ENCODE measurements at places on chromosomes 6 and 20.
A peak's percentile ranks its signal among the peaks of the same experiment; 100 is the strongest.

GRCh38 chr6:152573762-152574161 lies 63.4 kb downstream of the SYNE1 start:
- no peak for DNase-seq

DNA sequence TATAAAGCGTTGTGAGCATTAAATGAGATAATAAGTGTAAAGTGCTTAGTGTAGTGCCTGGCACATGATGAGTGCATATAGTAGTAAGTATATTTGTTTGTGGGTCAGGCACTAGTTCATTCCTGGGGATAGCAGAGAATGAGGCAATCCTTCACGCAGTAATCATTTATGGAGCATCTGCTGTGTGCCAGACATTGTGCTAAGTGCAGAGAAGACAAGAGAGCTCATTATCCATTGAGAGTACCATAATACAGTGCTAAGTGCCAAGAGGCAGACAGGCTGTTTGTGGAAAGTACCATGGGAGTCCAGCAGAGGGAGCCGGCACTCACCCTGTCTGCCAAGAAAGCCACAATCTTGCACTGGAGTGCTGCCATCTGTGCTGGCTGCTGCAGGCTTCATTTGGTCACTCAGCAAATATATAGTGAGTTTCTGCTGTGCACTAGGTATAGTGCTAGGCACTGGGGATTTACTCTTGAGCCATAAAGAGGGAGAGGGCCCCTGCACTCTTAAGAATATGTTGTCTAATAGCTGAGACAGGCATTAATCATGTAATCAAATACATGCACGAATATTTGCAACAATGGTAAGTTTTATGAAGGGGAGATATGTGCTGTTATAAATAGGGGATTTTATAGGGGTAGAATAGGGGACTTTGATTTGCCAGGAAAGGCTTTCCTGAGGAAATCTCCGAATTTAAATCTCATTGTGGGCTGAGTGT lies 12.9 kb upstream of the MROH8 start:
- peak; percentile 79 for DNase-seq

DNA sequence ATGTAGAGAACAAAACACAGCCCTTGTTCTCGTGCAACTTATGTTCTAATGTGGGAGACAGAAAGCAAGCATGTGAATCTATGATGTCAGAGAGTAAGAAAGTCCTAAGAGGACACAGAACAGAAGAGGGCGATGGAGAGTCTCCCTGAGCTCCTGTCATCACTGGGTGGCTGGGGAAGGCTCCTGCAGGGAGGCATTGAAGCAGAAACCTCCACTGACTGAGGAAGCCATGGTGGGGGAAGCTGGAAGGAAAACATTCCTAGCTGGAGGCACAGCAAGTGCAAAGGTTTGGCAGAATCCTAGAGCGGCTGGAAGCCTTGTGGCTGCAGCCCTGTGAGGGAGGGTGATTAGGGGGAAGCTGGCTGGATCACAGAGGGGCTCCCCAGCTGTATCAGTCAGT lies 248.0 kb downstream of the CDH26 start:
- DNase-seq: peak; percentile 39

GRCh38 chr6:4983322-4983721 lies 20.5 kb downstream of the RPP40 start:
- DNase-seq: no peak

DNA sequence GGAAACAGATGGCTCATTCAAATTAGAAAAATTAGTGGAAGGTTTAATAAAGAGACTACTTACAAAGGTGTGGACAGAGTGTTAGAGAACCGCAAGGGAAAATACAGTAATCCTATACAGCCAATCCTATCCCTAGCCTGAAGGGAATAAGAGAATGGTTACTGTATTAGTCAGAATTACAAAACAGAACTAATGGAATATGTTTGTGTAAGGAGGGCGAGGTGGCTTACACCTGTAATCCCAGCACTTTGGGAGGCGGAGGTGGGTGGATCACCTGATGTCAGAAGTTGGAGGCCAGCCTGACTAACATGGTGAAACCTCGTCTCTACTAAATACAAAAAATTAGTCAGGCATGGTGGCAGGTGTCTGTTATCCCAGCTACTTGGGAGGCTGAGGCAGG lies 16.3 kb upstream of the TRPC4AP start:
- no peak for DNase-seq

DNA sequence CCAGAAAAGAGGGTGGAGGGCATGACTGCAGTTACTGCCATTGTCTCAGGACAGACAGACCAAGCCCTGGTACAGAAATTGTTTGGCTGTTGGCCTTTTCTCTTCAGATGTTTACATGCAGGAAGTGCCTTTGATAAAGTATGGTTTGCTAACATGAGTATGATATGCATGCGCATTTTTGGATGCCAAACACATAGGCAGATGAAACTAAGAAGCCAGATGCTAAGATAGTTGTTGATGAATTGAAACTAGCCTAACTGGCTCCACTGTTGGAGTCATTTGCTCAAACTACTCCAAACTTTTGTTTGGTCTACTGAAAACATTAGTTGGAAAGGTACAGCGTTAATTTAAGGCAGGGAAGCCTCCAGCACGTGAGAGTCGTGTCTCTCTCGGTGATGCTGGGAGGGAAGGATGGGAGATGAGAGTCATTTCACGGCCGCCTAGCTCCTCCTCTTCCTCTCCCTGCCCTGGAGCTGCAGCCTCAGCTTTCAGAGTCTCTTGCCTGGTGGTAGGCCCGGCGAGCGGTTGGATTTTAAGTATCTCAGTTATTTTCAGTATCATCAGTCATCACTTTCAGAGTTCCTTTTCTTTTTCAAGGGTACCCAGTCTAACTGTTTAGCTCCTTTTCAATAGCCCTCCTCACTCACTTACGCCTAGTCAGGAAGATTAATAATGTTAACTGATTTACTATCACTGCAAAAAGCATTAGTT lies 29.7 kb downstream of the RREB1 start:
- no peak for DNase-seq

DNA sequence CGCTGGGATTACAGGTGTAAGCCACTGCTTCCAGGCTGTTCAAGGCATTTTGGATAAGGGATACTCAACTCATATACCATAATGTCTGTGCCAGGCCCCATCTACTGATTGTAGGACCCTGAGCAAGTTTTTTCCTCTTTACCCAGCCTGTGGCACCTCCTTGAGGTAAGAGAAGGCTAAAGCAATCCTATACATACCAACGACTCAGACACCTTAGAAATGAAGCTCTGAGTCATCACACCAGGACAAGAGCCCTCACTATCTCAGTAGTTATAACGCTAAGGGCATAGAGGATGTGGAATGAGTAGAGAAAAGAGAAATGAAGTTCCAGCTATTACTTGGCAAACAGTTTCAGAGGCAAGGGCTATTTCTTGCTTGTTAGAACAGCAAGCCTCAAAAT lies 16.9 kb downstream of the NDRG3 start:
- DNase-seq: peak; percentile 37

- DNase-seq: no peak
Measured at GRCh38 chr20:10609276-10609675, 64.5 kb downstream of the JAG1 start.

DNA sequence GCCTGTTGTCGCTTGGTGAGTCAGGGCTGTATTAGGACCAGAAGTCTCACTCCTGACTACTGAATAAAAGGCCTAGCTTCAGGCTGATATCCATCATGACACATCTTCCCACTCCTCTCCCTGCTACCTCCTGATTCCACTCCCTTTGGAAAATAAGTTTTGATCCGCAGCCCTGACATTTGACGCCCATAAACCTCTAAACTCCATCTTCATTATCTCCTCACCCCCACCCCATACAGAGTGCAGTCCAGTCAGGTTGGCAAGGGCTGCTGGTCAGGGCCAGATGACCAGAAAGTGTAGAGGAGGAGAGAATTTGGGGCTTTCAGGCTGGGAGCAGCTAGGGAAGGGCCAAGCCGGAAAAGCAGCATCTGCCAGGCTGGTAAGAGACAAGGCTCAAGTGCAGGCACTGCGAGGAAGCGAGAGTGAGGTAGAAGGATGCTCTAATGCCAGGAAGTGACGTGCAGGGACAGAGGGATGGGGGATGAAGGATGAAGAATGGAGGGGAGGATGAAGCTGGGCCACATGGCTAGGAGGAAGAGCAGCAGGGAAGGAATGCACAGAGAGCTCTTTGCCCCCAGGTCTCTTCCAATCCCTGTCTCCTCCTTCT lies 1.2 kb downstream of the GGT7 start:
- DNase-seq: no peak

GRCh38 chr20:50283922-50284810 lies 93.5 kb downstream of the CEBPB start:
- DNase-seq: no peak
